ENCODE measurements at places on chromosomes 11 and 22. TPM values are rescaled to one million over a fixed set of nuclear protein-coding genes. Genes with fewer than 3 reads are reported as not detected.
A peak's percentile ranks its signal among the peaks of the same experiment; 100 is the strongest.

DNA sequence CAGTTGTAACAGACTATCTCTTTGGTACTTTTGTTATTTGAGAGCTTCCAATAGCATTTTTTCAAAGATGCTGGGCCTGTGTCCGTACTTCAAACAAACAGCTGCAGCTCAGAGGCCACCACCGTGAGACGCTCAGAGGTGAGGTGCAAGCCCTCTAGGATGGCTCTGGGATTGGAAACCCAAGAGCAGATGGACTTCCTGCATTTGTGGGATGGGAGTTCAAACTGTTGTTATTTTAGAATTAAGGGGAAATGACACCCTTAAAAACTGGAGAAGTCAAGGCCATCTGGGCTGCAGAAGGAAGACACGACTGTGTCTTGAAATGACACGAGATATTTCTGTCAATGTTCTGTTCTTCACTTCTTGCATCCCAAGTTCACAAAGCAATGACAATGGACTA lies 9.2 kb upstream of the IL10RA start:
- DNase-seq, result no peak

DNA sequence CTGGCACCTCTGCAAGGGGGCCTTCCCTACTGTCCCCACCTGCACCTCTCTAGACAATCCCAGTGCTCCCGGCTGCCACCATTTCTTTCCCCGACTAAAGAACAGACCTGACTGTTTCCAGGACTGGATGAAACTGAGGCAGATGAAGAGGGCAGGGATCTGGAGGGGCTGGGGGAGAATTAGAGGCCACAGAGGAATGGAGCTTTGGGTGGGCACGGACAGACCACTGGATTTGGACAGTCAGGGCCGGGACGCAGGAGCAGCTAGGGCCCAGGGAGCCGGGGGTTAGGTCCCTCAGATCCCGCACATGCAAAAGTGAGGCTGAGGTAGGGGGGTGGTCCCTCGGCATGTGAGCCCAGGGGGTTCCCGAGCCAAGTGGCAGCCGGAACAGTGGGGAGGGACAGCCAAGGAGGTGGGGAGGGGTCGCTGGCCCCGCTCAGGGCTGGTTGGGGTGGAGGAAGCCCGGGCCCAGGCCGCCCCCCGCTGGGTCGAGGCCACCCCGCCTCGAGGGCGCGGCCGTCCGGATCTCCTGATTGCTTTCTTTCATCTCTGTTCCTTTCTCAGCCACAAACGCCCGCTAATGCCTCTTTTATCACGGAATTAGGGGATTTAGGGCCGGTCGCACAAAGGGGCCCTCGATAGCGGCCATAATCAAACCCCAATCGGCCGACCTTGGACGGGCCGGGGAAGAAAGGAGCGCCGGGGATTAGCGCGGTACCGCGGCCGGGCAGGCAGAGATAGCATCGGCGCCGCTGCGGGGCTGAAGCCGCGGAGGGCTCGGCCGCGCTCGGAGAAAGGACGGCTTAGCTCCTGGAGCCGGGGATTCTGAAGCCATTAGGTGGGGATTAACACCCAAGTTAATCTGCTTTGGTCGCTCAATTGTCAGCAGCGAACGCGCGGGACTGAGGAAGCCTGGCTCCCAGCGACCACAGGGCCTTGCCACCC lies 9.3 kb downstream of the SLC25A1 start:
- DNase-seq, result no peak

DNA sequence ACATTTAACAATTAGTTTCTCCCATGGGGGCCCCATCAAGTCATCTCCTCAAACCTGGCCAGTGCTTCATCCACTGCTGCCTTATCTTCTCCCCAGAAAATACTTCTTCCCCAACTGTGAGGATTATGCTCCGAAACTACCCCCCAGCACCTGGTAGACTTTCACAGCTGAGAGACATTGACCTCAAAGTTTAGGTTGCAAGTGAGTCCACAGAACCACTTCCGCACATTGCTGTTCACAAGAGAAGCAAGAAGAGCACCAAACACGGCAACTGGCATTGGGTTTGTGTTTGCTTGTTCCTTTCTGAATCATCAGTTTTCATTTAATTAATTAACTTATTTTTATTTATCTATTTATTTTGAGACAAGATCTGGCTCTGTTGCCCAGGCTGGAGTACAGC lies 6.1 kb downstream of the MCHR1 start:
- DNase-seq, result no peak

DNA sequence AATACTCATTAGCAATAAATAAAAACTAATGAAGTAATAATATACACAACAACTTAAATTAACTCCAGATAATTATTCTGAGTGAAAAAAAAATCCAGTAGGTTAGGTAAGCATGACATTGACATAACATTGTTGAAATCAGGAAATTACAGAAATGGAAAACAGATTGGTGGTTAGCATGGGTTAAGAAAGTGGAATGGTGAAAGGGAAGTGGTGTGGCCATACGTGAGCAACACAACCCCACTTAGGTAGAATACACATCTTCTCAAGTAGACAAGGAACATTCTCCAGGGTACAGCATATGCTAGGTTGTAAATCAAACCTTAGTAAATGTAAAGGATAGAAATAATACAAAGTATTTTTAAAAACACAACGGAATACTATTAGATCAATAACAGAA lies 30.2 kb upstream of the CLTCL1 start:
- no peak for DNase-seq

The DGAT2 gene
- 1.1 TPM for total RNA-seq

The SLC22A8 gene
- total RNA-seq, result not detected

GRCh38 chr11:12746593-12747097 lies 72.4 kb downstream of the TEAD1 start:
- no peak for DNase-seq

DNA sequence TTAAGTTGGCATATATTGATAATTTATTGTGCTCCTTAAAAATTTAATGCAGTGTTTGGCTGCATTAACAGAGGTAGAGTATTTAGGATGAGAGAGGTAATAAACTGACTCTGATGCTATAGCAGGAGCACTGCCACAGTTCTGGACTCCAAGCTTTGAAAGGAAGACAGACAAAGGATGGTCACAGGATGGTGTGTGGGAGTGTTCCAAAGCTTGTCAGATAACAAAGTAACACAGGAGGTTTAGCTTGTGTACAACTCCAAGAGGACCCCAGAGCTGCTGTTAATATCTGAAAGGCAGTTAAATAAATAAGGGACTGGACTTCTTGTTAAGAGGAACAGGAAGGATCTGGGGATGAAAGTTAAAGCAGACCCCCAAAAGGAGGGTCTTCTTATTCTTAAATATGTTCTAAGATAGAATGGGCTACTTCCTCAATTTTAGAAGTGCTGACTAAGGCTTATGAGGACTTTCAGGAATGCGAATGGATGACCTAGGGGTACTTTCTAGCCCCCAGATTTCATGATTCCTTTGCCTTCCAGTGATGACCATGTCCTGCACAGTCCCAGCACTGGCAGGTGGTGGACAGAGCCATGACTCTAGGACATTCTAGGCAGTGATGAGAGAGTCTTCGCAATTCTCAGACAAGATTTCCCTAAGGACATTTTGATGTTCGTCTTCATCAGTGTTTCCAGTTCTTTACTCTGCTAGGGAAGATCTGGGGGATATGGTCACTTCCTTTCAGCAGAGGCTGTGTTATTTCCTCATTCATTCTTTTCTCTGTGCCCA lies 149.1 kb upstream of the RASSF10 start:
- DNase-seq, result no peak

The EHF gene
- not detected for total RNA-seq

The ALX4 gene
- total RNA-seq, result not detected

The SMTNL1 gene
- total RNA-seq, result not detected

The ZBTB44 gene
- total RNA-seq, result 30.4 TPM

GRCh38 chr22:27628891-27629631 lies 172.5 kb downstream of the MN1 start:
- DNase-seq, result no peak

The CLCF1 gene
- total RNA-seq, result 1.2 TPM

DNA sequence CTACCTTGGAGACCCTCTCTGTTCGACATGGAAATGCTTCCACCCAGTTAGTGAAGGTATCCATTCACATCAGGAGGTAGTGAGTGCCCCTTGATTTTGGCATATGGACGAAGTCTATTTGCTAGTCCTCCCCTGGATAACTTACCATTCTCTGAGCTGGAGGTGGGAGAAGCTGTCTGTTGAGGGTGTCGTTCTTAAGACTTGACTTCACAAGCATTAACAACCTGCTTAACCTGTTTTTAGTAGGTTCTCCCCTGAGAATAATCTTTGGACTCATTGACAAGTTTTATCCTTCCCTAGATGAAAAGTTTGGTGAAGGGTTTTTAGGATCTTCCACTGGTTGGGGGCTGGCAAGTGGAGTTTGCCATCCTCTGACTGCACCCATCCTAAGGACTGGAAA lies 1053.8 kb upstream of the CNTN5 start:
- DNase-seq, result no peak

- DNase-seq, result no peak
Measured at GRCh38 chr22:49694462-49695260, 133.0 kb downstream of the BRD1 start.

GRCh38 chr22:17191163-17191784 lies 28.0 kb downstream of the ADA2 start:
- DNase-seq, result peak; percentile 56

DNA sequence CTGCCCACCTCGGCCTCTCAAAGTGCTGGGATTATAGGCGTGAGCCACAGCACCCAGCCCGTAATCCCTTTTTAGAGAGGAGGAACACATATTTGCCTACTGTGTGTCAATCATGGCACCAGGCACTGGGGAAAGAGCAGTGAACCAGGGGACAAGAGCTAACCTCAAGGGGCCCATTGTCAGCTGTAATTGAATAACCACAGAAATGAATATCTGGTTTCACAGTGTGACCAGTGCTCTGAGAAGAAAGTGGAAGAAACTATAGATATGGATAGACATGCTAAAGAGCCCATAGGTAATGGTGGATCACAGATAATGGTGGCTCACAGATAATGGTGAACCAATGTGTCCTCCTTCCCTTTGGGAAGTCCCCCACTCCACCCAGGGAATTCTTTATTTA lies 8.6 kb upstream of the KCTD14 start:
- DNase-seq, result no peak

DNA sequence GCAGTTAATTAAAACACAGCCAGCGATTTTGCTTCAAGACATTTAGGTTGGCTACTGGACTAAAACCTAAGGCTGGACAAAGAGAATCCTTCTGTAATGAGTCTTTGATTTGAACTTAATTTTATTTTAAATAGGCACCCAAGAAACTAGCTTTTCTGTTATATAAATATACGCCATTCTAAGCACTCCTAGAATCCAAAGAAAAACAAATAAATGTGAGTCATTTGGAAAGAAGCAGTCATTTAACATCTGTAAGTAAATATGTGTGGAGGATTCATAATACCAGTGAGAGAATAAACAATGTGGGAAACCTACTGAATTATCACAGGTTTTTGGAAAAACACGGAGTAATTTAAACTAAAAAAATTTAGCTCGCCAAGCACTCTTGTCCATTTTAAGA lies 1.2 kb upstream of the TECTA start:
- no peak for DNase-seq

The RASL10A gene
- 1.5 TPM for total RNA-seq

GRCh38 chr22:27183474-27183873 lies 526.1 kb downstream of the MIAT start:
- no peak for DNase-seq

DNA sequence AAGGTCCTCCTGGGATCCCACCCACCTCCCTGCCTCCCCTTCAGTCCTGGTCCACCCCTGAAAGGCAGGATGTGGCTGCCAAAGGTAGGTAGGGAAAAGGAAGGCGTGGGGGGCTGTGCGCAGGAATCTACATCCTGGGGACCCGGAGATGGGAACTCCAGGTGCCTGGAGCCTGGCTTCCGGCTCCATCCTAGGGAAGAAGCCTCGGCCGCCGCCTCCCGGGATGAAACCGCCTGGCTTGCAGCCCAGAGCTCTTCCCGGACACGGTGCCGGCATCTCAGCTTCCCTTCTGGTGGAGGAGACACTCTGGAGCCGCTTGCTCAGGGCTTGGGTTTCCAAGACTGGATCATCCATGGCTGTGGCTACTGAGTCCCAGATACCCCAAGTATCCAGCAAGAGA lies 33.3 kb upstream of the PDGFB start:
- DNase-seq, result peak; percentile 39

DNA sequence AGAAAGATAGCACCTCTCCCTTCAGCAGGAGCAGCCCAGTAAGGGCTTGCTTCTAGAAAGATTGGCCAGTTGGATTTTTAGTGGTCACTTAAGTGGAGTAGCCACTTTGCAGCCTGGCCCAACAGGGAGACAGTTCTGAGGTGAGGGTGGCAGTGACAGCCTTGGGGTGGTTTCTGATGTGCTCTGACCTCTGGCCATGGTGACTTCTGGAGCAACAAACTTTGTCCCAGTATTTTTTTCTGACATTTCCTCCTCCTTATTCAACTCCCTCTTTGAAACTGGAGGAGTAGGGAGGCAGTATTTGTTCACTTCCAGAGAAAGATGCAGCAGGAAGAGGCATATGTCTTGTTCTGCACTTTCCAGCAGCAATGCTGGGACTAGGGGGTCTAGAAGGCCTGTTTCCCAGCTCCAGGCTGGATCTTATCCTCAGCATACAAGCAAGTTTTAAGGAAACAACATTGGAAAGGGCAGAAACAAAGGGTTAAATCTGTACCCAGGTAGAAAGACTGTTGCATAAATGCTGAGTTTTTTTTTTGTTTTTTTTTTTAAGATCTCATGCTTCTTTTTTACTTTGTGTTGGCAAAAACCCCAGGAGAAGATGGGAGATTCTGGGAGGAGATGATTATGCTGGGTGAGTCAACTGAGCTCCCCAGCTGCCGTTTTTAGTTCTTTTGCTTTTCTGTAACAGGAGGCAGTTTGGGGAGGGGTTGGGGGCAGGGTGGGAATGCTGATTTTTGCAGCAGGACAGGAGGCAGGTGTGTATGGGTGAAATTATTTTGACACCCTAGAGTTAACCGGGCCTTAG lies 37.2 kb downstream of the RCOR2 start:
- peak; percentile 27 for DNase-seq

GRCh38 chr11:73326929-73327811 lies 19.1 kb downstream of the ARHGEF17 start:
- DNase-seq, result peak; percentile 45

DNA sequence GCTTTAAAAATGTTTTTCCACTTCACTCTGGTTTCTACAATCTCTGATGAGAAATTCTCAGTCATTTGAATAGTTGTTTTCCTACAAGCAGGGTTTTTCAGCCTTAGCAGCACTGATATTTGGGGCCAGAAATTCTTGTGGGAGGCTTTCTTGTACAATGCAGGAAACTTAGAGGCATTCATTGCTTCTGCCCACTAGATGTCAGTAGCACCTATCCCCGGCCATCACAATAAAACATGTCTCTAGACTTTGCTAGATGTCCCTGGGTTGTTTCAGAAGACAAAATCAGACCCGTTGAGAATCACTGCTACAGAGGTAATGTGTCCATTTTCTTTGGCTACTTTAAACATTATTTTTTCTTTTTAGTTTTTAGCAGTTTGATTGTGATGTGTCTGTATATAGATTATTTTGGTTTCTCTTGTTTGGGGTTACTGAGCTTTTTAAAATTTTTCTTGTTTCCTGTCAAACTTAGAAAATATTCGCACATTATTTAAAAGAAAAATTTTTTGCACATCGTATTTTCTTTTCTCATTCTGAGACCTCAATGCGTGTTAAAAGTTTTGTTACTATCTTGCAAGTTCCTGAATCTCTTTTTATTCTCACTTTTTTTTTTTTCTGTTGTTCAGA lies 60.8 kb upstream of the CCDC179 start:
- DNase-seq, result peak; percentile 49
